ENCODE measurements at places on chromosomes 1 and 21.

DNA sequence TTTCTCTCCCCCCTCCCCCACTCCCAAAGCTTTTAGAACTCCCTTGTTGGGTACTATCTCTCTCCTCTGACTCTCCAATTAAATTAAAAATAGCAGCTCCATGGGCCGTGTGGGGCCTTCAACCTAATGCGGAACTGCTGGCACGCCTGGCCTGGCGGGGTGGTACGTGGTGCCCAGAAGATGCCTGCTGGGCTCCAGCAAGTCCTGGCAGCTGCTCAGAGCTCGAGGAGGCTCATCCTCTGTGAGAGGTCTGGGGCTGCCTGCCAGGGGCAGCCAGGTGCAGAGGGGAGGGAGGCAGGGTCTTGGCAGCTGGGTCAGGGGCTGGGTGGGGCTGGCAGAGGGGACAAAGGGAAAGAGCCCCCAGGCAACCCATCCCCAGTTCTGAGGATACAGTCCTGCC is 74.4 kb downstream of the ACTL8 start:
- no peak for DNase-seq

DNA sequence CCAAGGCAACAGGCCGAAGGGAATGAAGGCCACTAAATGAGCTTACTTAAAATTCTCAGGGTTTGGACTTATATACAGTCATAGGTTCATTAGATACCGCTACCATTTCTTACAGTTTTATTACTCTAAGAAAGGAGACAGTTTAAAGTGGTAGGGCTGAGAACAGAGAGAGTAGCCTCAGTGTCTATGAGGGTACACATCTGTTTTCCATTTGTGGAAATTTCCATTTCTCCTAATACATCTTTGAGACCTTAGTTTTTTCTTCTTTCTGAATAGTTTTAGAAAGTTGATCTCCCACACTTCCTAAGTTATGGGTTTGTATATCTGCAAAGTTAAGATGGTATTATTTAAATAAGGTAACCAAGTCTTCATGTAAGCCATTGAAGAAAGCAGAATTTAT is 1279.1 kb downstream of the NCAM2 start:
- no peak for DNase-seq

DNA sequence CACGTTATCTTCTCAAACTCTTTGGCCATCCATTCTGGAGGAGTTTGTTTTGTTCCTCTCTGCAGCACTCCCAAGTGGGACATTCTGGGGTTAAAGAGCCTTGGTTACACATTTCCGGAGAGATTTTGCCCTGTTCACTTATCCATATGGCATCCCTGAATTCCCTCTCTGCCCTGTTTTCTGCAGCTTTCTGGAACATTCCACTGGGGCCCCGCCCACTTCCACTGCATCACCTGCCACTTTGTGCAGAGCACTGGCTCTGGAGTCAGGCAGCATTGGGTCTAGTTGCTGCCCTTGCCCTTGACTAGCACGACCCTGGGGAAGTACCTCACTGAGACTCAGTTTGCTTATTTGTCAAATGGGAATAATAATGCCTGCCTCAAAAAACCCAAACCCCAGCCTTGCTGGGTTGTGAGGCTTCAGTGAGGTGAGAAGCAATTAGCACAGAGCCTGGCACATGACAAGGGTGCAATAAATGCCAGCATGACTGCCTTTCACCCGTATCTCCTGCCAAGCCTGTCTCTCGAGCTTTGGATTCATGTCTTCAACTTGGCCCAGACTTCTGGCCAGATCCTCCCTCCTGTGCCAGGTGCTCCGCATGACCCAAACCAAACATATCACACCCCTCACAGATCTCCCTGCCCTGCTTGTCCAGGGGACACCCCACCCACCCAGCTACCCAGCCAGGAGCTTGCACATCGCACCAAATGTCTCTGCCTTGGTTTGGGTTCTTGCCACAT is 38.3 kb downstream of the IL6R start:
- DNase-seq = no peak

DNA sequence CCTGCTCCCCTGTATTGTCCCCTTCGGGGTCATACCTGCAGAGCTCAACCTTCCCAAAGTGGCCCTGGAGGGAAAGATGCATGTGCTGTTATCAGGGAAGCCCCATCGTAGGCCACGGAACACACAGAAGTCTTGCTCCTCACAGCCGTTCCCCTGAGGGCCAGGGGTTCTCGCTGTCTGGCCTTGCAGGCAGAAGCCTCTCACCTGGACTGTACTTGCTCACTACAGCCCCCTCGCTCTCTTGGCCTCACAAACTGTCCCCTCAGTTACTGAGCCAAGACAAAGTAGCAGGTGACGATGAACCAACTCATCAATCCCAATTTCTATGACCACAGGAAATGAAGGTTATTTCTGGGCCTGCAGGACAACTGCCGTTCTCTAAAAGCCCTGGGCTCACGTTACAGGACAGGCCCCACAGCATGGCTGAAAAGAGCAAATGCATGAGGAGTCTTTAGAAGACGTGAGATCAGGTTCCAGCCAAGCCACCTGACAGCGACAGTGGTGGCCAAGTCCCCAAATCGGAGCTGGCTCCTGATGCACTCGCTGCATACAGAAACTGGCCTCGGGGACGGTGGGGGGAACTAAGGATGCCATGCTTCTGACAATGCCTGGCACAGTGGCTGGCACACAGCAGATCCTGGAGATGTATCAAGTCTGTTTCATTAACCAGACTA is 95.0 kb downstream of the RAVER2 start:
- no peak for DNase-seq

DNA sequence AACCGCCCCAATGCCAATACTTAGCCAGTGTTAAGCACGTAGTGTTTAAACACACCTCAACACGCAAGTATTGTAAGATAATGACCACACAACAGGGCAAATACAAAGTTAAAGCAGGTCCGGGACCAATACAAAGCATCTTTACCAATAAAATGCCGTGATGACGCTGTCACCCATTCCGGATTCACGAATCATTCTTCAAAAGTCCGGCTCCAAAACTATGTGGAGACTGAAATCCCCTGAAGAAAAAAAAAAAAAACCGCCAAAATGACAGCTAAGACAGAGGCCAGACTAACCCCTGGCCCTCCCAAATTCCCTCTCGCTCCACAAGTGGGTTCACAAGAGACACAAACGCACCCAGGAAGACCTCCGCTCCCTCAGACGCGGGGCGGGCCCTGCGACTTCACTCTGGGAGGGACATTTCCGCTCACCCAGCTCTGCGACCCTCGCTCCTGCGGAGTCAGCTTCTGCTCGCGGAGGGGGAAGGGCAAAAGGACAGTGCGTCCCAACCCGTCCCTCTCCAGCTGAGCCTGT is 625 bp upstream of the DARS2 start:
- DNase-seq = peak; percentile 13

DNA sequence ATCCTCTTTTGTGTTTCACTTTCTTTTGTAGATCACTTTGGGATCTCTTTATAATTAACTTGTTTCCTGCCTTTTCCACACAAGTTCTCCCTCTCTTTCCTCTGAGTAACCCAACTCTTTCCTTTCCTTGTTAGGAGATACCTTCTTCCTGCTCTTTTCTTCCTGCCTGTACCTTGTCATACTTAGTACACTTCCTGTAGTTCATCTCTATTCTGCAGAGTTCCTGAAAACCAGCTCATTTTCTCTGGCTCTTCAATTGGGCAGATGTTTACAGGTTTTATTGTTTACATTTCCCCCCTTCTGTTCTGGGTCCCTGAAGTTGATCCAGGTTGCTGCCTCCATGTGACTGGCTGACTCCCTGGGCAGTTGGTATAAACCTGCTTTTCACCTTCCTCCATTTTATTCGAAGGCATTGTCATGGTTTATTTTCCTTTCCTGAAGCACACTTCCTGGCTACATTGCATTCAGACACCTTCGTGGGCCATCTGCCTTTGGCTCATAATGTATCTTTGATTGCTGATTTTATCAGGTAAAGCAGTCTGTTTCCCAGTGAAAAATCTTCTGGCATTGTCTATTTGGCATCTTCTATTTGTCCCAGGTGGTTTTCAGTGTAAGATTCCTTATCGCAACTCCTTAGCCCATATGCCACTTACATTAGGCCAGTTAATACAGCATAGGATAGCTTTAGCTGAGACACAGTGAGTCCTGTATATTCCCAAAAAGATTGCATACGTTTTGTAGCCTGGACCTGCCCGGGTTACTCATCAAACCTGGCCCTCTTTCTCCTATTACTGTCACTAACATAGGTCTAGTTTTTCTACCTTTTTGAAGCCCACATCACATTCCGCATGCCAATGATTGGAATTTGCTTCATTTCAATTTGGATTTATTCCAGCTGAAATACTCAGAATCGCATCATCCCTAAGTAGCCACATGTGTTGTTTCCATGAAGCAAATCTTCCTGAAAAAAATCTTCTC is 15.4 kb downstream of the CTH start:
- DNase-seq = no peak

- DNase-seq = no peak
Measured at GRCh38 chr1:2103266-2103900, 53.2 kb downstream of the PRKCZ start.

DNA sequence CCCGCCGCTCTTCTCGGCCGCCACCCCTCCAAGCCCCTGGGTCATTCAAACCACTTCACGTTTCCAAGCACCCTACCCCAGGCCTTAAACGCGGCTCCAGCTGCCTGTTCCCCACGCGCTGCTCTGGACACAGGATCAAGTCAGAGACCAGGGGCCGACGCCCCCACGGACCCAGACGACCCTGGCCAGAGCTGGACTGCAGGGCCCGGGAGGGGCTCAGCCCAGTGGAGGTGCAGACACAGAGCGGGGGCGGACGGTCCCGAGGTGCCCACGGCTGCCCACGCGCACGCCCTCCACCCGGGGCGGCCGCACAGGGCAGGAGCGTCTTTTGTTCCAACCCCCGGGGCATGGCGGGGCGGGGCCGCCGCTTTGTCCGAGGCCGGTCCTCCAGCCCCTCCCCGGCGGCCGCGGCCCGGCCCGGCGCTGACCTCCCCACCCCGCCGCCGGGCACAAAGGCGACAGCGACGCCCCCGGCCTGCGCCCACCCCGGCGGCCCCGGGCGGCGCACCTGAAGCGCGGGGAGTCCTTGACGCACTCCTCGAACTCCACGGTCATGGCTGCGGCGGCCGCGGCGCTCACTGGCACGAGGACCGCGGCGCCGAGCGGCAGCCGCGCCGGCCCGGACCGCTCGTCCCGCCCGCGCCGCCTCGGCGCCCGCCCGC is 338 bp downstream of the ACAP3 start:
- no peak for DNase-seq

DNA sequence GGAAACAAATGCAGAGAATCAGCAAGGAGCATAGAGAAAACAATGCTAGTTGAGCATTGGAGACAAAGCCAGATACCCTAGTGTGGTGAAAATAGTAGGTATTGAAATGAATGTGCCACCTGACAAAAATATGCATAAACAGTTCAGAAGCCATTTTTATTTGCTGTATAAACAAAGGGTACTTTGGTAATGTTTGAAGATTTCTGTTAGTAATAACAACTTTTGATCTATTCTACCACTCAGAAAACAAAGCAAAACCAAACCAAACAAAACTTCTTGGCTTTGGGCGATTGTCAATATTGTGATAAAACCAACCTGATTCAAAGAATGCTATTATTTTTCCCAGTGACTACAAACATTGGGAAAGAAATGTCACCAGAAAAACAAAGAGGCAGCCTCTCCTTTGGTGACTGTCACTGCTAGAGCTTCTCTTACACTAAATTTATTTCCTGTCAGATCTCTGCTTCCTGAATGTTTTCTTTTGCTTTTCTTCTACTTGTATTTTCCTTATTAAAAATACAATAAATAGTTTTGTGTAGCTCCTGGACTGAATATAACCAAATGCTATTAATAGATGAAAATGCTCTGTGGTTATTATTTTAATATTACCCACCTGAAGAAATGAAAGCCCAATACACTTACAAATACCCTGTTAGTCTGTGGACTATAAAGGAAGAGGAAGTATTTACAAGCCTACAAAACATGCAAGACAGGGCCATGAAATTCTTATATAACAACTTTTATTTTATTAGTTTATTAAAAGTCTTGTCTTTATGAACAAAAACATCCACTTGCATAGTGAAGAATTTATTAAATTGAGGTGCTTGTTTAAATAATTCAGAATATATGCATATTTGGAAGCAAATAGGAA is 5.7 kb downstream of the ATP6V1G3 start:
- no peak for DNase-seq

DNA sequence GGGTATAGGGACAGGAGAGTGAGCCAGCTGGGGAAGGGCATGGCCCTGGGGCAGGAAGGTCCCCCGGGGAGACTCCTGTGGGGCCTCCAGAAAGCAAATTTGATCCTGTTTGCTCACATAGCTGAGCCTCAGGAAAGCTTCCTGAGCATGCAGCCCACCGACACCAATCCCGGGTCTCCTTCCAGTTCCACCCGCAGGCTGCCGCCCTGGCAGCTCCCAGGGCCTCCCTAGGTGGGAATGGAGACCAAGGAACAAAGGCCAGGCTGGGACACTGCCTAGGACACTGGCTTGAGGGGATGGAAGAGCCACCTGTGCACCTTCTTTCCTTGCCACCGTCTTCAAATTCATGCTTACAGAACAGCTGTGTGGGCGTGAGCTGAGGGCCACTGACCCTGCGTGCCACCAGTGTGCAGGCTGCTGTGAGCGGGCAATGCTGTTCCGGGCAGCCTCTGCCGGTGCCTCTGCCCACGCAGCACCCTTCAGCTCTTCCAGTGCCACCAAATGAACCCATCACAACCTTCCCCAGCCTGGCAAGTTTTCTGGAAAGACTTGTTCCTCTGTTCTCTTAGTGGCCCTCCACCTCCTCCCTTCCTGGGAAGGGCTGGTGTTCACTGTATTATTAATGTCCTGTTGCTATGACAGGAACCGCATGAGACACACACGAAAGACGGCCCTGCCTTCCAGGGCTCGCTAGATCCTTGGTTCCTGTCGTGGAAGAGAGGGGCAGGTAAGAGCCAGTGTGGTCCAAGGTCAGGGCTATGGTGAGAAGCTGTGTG is 53.6 kb downstream of the ACBD3 start:
- DNase-seq = no peak

DNA sequence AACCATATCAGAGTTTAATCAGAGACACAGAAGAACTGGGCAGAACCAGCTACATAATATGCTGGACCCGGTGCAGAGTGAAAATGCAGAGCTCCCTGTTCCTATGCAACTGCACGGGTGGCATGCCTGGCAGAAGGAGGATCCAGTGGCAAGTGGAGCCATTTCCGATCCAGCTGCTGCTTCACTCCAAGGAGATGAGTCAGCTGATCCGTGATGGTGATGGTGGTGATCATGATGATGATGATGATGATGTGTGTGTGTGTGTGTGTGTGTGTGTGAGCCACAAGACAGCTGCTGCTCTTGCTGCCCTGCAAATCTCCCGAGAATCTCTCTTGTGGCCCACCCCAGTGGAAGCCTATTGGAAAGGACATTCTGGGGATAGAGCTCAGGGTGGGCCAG is 133.0 kb downstream of the URB2 start:
- DNase-seq = no peak

GRCh38 chr1:201714542-201715329 is 114.2 kb upstream of the IPO9 start:
- DNase-seq = no peak

DNA sequence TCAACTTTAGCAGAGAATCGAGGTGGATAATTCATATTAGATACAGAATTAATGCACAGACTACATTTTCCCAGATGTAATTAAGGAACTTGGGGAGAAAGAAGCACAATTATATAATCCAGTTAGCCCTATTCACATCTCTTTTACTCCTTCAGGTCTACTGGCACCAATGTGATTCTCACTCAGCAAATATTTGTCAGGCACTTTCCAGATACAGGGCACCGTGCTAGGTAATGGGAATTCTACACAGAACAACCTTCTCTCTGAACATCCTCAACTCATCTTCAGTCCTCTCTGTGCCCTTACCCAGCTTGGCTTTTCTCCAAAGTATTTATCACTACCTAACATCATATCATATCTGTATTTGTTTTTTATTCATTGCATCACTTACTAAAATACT is 15.6 kb upstream of the PROX1 start:
- DNase-seq = no peak

GRCh38 chr1:232643251-232643650 is 13.3 kb upstream of the SIPA1L2 start:
- DNase-seq = no peak
